ENCODE measurements at places on chromosomes 6 and 20.

GRCh38 chr20:11943778-11944177 is 26.1 kb downstream of the BTBD3 start:
- DNase-seq: no peak

- DNase-seq: no peak
These were observed 100.8 kb downstream of the DLL1 start for GRCh38 chr6:170190046-170190445.

GRCh38 chr6:112439432-112439831 is 92.3 kb downstream of the RFPL4B start:
- no peak for DNase-seq

DNA sequence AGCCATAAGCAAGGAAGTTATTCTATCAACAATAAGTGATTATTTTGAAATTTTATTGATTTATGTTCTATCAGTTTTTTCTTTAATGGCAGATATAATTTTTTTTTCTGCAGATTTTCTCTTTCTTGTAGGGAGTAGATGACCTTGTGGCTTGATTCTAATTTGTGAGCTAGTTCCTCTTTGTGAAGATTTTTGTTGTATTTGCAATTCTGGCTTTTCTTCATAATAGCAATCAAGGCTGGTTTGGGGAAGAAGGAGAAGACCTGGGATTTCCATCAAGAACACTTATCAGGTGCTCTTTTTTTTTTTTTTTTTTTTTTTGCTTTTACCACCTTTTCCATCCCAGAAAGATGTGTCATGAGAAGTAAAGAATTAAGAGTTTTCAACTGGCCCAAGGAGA is 324.2 kb upstream of the MAN1A1 start:
- DNase-seq: no peak

DNA sequence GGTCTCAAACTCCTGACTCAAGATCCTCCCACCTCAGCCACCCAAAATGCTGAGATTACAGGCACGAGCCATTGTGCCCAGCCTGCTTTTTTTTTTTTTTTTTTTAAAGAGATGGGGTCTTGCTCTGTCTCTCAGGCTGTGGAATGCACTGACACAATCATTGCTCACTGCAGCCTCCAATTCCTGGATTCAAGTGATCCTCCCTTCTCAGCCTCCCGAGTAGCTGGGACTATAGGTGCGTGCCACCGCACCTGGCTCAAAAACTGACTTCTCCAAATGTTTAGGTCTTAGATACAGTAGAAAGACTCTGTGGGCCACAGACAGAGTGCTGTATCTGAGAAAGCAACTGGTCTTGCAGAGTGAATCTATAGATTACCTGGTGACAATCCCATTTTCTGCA is 31.1 kb upstream of the SLC4A11 start:
- no peak for DNase-seq

DNA sequence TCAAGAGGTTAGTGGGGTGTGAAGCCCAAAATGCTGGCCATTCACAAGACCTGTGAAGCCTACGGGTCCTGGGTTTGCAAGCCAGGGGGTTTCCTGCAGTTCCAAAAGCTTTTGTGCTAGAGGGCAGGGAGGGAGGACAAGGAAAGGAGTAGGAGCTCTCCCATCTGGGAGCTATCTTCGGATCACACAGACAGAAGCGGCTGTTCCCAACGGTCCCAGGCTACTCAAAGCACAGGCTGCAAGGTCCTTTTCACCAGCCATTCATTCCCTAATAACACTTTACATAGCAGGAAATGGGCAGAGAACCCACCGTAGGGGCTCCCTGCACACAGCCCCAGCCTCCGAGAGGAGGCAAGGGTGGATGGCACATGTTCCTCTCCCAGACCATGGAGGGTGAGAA is 296.9 kb downstream of the FOXC1 start:
- DNase-seq: no peak

DNA sequence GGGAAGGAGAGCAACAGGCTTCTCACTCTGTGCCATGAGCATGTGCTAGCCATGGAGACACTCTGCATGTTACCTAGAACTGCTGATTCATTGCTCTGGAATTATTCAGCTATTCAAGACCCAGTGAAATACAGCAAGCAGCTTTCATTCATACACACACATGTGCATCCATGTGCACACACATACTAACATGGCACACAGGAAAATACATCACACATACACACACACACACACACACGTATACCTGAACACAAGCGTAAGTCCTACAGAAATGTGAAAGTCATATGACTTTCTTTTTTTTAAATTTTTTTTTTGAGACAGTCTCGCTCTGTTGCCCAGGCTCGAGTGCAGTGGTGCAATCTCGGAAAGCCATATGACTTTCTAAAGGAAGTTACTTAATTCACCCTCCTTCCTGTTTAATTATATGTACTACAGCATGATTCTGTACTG is 108.2 kb upstream of the NFATC2 start:
- DNase-seq: no peak

GRCh38 chr6:10418862-10419748 is 4.2 kb upstream of the TFAP2A start:
- no peak for DNase-seq

DNA sequence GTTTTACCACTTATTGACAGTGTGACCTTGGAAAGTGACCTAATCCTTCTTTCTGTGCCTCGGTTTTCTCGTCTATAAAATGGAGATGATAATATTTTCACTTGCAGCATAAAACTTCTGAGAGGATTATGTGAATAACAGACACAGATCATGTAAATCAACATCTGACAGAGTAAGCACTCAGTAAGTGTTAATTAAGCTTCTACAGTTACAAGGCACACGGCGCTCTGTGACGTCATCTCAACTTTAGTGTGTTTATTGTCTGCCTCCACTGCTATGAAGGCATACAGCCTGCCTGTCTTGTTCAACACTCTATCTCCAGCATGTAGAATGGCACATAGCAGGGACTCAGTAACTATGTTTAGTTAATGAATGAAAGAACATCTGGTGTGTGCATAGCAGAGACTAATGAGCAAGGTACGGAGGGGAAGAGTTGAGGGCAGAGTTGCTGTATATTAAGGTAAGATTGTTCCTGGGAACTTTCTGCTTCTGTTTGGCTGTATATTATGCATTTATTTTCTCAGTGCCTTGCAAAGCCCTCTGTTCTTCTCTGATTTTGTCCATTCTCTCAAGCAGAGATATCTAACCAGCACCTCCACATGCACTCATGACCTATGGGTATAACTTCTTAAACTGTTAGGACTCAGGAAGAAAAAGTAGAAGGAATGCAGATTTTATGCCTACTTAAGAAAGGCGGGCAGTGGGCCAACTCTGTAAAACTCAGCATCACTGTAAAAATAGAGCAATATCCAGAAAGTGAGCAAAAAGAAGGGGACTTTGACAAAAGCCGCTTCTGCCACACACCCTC is 66.4 kb upstream of the STMND1 start:
- DNase-seq: no peak

- DNase-seq: no peak
These were observed 93.8 kb downstream of the SASH1 start for GRCh38 chr6:148436466-148436865.

- no peak for DNase-seq
These were observed 683 bp upstream of the ARHGAP18 start for GRCh38 chr6:129710450-129711270.

DNA sequence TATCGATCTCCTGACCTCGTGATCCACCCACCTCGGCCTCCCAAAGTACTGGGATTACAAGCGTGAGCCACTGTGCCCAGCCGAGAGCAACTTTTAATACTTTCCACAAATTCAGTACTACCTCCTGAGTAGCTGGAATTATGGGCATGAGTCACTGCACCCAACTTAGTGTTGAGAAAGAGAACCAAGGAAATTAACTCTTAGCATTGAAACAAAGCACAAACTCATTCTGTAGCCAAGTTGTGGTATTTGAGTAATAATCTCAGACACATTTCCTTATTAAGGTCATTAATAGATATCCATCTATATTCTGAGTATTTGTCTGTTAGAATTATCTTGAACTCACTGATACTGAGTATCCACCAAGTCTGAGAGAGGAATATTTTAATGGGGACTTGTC is 14.3 kb upstream of the ELOVL2 start:
- DNase-seq: no peak

- no peak for DNase-seq
These were observed 10.6 kb upstream of the CLIC5 start for GRCh38 chr6:46026307-46026706.

DNA sequence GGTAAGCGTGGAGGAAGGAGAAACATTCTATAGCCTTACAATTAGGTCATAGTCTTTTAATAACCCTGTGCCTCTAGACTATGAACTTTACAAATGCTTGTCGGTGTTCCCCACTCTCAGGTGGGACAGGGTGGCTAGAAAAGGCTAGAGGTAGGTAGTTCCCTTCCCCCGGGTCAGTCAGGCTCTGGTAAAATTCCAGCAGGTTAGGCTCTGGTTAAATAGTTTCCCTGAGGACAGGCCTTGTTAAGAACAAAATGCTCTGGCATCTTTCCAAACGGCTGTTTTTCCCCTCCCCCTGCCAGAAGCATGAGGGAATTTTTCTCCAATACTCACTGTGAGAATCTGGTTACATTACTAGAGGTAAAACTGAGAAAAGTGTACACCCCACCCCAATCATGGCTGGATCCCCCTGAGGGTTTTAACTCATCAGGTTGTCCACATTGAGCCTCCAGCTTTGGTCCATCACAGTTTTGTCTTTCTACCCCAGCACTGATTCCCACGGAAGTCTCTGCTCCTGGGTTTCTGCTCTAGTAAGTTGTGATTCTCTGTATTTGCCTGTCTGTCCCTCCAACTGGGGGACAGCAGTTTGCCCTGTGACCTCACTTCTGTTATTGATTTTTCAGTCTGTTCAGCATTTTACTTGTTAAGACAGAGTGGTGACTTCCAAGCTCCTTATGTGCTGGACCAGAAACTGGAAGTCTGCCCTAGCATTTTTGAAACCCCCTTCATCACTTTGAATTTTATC is 84.7 kb upstream of the ADGRF1 start:
- DNase-seq: no peak

DNA sequence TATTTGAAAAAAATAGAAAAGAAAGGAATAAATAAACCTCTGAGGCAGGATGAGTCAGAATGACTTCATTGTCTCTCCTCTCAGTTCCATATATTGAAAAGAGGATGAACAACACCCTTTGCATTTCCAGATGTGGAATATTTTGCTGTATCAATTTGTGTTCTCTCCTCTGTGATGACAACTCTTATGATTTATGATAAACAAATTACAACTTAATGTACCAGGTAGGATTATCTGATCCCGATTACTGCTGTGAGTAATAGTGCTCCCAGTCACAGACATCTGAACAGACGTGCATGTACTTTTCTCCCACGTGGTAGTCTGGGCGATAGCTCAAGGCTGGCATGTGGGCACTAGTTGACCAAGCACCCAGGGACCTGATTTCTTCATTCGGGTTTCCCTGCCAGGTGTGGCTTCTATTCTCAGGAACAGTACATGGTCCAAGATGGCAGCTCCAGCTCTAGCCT is 142.1 kb upstream of the SULF2 start:
- no peak for DNase-seq

- DNase-seq: no peak
These were observed 44.1 kb downstream of the NHSL1 start for GRCh38 chr6:138454981-138455706.

- no peak for DNase-seq
These were observed 268.5 kb upstream of the ECI2 start for GRCh38 chr6:4403828-4404227.

DNA sequence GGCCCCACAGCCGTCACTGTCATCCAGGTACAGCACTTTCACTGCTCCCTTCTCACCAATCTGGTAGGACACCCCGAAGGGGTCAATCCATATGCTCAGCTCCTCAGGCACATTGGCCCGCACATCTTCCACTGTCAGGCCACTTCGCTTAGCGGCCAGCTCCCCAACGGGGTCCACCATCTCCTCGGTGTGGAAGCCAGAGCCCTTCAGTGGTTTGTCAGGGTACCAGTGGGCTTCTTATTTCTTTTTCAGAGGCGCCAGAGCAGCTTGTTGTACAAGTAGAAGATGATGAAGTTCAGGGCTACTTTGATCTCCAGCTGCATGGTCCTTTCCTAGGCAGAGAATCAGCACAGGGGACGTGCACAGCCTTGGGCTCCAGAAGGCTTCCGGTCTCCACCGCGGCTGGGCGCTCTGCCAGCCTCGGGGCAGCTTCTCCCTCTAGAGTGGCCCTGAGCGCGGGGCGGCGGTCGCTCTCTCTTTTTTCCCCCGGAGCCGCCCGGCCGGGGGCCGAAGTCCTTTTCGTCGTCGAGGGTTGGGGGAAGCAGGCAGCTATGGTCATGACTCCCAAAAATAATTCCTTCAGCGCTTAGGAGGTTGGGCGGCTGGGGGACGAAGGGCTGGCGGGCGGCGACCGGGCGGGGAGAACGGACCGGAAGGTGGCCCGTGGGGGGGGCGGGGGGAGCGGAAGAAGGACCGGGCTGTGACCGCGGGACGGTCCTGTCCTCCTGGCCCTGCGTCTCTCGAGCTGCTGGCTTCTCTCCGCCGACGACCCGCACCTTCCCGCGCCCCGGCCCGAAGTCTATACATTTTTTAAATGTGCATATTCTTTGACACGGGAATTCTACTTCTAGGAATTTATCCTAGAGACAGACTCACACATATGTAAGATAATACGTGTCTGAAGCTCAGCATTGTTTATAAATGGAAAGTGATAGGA is 6.5 kb upstream of the ZSCAN9 start:
- DNase-seq: no peak

GRCh38 chr6:51430589-51430988 is 611.9 kb downstream of the TFAP2B start:
- DNase-seq: no peak

DNA sequence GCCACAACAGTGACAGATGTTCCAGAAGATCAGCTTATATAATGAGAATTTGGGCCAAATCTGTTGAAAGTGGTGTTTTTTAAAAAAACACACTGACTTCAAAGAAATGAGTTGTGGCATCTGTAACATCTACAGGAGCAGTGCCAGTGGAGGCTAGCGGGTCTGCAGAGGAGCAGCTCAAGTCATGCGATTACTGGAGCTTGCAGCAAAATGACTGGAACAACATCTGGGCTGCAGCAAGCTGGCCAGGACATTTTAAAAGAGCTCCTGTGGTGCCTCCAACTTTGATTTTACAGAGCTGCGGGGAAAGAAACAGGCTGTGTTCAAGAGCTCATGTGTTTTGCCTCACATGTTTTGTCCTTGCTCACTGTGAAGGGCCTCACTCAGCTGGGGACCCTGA is 57.2 kb downstream of the TBX18 start:
- DNase-seq: no peak

DNA sequence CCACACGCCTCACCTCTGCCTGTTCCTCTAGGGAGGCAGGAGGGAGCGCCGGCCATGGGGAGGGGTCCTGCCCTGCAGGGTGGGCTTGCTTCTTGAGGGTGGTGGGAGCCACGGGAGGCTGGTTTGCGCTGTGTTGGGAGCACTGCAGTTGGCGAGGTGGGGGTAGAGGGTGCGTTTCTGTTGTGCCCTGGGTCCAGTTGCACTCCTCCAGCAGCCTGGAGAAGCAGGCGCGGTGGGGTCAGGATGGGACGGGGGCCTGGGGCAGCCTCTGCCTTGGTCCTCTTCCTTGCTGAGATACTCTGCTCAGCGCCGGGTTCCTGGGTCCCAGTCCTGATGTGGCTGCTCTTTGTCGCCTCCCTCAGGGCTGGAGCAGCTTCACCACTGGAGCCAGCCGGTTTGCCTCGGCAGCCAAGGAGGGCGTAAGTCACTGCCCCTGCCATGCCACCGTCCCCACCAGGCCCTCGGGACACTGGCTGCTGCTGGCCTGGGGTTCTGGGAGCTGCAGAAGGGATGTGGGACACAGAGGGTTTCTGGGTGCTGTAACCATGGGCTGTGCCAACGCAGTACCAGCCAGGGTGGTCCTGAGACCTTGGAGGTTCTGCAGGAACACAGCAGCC is 8.4 kb downstream of the ARFGAP1 start:
- DNase-seq: no peak

- peak; percentile 30 for DNase-seq
These were observed 102.0 kb downstream of the POPDC3 start for GRCh38 chr6:105077596-105078385.

Measured in hematopoietic multipotent progenitor cell (in vitro differentiated cells).